ENCODE measurements at places on chromosomes 11 and 22.

DNA sequence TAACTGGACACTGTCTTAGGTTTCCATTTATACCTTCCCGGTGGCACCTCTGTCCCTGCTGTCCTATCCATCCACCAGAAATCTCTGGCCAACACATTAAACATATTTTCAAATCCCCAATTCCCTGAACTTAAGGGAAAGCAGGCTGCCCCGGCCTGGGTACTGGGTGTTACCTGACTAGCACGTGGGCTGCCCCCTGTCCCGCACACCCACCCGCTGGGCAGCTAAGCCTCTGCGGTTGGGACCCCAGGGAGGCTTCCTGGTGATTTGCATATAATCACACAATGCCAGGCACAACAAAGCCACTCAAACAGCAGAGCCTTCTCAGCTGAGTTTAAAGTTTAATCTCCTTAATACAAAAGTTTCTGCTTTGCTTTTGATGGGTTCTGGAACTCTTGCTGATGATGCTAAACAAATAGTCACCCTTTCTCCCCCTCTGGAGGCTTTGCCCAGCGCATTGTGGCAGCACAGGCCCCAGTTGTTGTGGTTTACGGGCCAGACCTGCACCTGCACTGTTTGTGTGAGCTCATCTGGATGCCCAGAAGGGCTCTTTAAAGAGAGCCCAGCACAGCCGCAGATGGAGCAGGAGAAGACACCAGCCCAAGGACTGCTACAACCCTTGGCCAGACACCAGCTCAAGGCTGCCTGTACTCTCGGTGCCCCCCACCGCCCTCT lies 59.9 kb upstream of the POU2AF1 start:
- no peak for DNase-seq

GRCh38 chr11:132062541-132062940 lies 692.1 kb downstream of the NTM start:
- DNase-seq: no peak

GRCh38 chr22:30235687-30236170 lies 10.8 kb downstream of the LIF start:
- no peak for DNase-seq

- DNase-seq: no peak
Observed at GRCh38 chr11:14015711-14016110, 53.2 kb downstream of the SPON1 start.
